Cardiac muscle cell (in vitro differentiated cells and primary cell): ENCODE measurements at places on chromosomes 4 and X.

DNA sequence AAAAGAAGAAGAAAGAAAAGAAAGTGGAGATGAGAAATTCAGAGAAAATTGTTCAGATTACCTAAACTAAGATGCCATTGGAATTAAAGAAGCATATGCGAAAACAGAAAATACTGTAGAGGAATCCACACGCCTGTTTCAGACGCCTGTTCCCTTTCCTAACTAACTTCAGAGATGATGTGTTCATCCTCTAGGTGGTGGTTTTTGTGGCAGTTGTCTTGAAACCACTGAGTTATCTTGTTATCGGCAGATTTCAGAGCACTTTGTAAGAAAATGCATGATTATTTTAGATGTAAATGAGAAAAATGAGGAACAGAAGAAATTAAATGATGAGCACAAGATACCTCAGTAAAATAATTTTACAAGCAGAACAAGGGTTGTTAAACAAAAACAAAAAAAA lies 48.3 kb downstream of the FUNDC1 start:
- DNase-seq: no peak

DNA sequence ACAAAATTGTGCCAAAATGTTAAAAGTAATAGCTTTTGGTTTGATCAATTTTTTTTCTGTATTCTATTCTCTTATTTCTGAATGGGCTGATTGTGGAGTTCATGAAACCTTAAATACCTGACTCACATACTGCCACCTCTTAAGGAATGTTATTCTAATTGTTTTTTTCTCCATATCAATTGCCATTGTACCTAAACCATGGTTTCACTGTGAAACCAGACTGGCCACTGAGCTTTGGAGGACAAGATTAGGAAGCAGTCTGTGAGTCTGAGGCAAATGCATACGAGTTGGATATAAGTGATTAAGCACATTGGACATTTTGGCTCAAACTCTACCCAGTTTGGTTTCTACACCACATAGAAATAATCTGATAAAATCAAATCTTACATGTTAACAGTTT lies 184.0 kb downstream of the IQCM start:
- no peak for DNase-seq

- no peak for DNase-seq
Measured at GRCh38 chr4:127993151-127993550, 27.9 kb downstream of the ABHD18 start.

DNA sequence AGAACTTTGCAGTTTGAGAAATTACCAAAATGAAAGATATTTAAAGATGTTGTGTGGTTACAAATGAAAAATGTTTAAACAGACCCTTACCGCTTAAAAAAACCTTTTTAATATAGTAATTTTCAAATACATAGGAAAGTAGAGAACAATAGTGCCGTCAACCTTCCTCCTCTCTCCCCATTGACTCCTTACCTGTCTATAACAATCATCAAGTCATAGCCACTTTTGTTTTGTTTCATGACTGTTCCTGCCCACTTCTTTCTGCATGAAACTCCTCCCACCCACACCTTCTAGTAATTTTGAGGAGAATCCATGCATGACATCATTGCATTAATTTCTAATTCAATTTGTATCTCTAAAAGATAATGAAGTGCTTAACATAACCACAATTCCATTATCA lies 76.5 kb upstream of the ATP8A1 start:
- no peak for DNase-seq

- DNase-seq: no peak
Measured at GRCh38 chr4:114815760-114816159, 217.2 kb downstream of the UGT8 start.

GRCh38 chrX:56313308-56313707 lies 81.2 kb downstream of the KLF8 start:
- no peak for DNase-seq

- DNase-seq: no peak
Measured at GRCh38 chrX:10199212-10199611, 42.4 kb downstream of the CLCN4 start.

DNA sequence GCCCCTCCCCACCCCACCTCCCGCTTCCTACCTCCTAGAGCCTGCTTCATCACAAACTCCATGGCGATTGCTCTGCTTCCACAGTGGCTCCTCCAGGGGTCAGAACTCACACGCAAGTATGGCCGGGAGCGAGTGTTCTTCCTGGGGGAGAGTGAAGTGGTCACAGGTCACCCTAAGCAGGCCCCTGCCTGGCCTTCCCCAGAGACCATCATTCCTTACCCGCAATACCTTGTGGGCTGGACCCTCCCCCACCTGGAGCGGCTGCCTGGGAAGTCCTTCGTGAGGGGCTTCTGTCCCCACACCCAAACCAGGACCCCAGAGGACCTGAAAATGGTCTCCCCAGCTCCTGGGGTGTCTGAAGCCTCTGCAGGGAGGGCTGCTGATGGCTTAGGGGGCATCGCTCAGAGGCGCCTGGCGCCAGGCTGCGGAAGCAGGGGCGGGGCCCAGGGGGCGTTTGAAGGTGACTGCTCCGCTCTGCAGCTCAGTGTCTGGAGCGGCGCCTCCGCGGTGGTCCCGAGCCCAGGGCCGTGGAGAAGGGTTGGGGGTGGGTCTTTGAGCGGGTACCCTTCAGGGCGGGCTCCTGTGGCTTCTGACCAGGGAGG lies 1.4 kb downstream of the CPLX1 start:
- no peak for DNase-seq

DNA sequence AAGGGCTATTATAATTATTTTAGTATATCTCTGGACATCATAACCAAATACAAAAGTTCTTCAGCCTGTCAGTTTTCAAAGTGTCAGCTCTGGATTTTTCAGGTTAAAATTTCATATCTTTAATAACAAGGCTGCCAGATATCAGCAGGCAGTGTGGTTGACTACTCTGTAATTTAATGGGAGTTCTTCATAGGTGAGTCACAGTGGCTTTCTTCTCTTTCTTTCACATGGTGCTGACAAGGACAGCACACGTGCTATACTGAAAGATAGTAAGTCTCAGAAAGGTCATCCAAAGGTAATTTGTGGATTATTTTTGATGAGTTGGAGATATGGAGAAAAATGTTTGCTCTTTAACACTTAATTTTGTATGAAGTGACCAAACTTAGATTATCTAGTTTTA lies 43.2 kb downstream of the GALNT7 start:
- DNase-seq: peak; percentile 54

DNA sequence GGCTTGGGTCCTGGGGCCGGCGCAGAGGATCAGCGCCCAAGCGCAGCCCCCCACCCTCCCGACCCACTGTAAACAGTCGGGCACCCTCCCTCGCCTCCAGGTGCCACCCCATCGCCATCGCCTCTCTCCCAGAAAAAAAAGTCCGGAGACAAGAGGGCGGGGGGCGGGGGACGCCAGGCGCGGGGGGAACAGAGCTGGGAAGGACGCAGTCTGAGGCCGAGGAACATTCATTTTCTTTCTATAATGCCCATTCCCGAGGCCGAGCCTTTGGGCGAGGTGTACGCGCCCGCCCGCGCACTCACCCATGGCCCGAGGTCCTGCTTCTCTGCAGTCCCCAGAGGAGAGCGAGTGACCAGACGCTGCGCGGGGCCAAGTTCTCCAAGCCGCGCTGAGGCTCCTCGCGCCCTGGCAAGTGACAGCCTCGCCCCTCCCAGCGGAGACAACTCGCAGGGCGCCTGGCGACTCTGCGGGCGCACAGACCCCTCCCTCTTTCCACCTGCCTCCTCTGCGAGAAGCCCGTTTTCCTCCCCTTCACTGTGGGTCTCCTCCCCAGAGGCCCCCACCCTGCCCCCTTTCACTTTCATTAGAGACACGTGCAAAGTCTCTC lies 63.5 kb upstream of the WDR17 start:
- peak; percentile 78 for DNase-seq

DNA sequence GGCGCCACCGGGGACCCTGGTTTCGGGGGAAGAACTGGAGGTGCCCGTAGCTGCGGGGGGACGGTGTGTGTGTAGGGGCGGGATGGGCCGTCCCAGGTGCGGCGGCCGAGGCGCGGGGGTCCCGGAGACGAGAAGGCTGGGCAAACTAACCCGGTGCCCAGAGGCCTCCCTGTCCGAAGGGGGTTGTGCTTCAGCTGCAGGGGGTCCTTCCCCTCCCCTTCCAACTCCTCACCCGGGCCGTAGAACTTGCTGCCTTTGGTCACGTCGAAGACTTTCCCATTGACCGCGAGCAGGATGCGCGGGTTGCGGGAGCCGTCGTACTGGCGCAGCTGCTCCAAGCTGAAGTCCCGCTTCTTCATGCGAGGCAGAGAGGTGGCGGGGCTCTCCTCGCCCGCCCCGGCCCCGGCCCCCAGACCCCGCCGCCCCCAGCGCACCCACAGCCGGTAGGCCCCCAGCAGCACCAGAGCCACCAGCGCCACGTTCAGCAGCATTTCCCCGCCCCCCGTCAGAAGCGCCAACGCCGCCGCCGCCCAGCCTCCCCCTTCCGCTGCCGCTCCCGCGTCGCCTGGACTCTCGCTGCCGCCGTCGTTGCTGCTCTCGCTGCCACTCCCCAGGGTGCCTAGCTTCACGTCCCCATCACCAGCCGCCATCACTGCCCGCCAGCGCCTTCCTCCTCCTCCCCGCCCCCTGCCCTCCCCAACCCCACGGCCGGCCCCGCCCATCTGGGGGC lies at the start of gene PGRMC2:
Gene PGRMC2 (minus strand): TSS at position 673 of the 730 bp plus-strand sequence. CDS start 23 bp downstream, at position 650.
- no peak for DNase-seq

- no peak for DNase-seq
Measured at GRCh38 chrX:22073928-22074327, 41.8 kb downstream of the PHEX start.

DNA sequence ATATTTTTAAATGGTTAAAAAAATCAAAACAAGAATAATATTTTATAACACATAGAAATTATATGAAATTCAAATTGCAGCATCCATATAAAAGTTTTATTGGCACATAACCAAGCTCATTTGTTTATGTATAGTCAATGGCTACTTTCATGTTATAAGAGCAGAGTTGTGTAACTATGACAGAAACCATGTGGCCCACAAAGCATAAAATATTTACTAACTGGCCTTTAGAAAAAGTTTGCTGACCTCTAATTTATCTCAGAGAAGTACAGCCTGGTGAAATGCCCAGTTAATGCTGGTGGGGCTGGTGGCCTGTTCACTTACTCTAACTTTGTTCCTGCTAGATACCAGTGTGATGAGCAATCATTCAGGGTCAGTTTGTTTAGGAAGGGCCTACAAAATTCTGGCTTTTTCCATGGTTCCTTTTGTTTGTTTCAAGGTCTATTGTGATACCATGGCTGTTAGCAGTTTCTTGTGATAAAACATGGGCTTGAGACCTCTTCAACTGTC lies 104.6 kb downstream of the PPP1R2C start:
- peak; percentile 30 for DNase-seq

DNA sequence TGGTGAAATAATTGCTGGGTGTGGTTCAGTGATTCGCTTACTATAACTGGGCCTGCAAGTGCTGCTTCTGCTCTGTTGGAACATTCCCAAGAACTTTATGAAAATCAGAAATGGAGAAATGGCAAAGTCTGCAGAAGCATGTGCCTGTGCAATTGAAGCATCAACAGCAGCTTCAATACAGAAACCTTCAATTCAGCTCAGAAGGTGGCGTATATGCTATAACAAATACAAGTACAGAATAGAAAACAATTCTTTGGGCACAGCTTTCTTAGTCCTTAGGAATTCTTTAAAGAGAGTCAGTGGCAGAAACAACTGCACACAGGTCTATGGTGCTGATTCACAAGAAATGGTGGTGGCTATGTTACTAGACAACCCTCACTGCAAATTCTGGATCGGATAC lies 18.0 kb upstream of the PDHA2 start:
- DNase-seq: peak; percentile 2

DNA sequence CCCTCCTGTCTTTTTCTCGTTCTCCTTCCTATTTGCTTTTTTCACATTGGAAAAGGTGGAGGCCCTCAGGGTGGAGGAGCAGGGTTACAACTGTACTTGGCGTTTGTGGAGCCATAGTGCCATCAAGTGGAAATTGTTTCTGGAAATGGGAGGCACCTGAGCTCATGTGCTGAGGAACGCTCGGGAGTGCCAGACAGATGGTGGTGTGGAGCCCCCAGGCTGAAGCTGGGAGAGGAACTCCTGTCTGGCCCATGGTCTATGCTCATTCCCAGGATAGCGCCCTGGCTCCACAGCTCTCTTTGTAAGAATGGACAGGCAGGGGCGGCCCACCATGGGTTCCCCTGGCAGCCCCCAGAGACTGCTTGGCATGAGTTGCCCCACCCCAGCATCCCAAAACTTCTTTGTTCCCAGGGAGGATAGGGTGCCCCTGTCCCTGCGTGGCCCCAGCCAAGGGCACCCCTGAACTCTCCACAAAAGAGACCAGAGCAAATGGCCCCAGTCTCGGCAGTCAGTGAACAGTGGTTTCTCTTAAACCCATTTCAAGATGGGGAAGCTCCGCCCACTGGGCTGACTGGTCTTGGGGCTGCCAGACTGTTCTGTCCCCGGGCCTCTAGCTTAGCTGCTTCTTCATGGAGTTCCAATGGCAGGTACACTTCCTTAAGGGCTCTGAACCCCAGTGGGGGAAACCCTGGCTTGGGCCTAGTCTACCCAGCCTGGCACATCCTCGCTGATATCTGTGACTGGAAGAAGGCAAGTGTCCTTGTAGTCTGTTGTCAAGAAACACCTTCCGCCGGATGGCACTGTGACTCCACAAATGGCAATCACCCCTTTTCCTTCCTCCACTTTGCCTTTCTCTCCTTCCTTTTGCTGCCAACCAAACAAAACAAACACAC lies 70.1 kb downstream of the NBDY start:
- DNase-seq: no peak

DNA sequence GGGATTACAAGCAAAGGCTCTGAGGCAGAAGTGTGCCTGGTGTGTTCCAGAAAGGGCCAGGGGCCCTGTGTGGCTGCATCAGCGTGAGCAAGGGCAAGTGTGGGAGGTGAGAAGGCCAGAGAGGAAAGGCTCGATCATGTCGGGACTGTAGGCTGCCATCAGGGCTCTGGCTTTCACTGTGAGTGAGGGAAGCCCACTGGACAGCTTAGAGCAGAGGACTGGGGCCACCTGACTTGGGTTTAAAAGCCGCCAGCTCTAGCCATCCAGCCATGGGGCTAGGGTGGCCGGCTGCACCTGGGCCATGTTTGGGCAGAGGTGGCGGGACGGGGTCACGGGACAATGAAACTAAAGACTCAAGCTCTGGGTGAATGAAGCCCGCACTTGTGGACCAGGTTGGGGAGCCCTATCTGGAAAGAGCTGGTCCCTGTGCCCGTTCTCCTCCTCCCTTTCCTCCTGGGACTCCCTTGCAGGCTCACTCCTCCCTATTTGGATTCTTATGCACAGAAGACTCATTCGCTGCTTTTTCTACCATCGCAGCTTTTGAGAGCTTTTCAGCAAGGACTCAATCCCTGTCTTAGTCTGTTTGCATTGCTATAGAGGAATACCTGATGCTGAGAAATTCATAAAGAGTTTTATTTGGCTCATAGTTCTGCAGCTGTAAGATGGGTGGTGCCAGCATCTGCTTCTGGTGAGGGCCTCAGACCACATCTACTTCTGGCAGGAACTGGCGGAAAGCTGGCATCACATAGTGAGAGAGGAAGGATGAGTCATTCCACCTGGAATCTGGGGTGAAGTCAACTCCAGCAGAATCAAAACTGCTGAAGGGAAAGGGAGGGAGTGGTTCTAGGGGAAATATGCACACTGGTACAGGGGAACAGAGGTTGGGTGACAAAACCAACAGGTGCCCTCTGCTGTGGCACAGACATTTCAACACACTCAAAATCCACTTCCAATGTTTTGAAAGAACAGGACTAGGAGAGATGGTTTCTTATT lies 15.3 kb downstream of the CTAG1B start:
- DNase-seq: peak; percentile 54
